ENCODE measurements at places on chromosomes 2 and 18. TPM values are rescaled to one million over a fixed set of nuclear protein-coding genes. Genes with fewer than 3 reads are reported as not detected.

TNFRSF11A gene
- 4.8 TPM for total RNA-seq

RAB6C gene
- total RNA-seq, result 0.10 TPM

CLASP1 gene
- total RNA-seq, result 163 TPM

REG1B gene
- total RNA-seq, result not detected

PRKAG3 gene
- total RNA-seq, result 19.7 TPM

RBM45 gene
- total RNA-seq, result 10.3 TPM

NT5C1B gene
- not detected for total RNA-seq

SH3BP4 gene
- total RNA-seq, result 20.0 TPM

EMX1 gene
- total RNA-seq, result not detected

IL36B gene
- total RNA-seq, result not detected

ZNF892 gene
- 11.7 TPM for total RNA-seq

ANKRD23 gene
- total RNA-seq, result 96.8 TPM

GPR35 gene
- total RNA-seq, result 1.1 TPM

LRRTM1 gene
- total RNA-seq, result 0.62 TPM
